ENCODE measurements at places on chromosomes 7 and 10.

DNA sequence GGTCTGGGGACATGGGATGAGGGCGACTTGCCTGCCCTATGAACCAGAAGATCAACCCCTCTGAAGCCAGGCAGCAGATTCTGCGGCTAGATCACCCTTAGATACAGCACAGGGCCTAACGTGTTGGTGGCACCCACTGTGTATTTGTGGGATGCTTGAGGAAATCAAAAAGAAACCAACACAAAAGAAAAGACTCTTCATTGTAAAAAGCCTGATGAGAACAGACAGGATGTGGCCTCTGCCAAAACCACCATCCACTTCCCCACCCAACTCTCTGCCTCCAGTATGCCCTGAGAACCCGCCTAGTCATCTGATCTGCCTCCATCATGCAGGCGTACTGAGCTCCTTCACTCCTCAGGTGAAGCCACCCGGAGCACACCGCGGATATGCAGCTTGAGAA lies 97.2 kb upstream of the INSYN2A start:
- DNase-seq = no peak

DNA sequence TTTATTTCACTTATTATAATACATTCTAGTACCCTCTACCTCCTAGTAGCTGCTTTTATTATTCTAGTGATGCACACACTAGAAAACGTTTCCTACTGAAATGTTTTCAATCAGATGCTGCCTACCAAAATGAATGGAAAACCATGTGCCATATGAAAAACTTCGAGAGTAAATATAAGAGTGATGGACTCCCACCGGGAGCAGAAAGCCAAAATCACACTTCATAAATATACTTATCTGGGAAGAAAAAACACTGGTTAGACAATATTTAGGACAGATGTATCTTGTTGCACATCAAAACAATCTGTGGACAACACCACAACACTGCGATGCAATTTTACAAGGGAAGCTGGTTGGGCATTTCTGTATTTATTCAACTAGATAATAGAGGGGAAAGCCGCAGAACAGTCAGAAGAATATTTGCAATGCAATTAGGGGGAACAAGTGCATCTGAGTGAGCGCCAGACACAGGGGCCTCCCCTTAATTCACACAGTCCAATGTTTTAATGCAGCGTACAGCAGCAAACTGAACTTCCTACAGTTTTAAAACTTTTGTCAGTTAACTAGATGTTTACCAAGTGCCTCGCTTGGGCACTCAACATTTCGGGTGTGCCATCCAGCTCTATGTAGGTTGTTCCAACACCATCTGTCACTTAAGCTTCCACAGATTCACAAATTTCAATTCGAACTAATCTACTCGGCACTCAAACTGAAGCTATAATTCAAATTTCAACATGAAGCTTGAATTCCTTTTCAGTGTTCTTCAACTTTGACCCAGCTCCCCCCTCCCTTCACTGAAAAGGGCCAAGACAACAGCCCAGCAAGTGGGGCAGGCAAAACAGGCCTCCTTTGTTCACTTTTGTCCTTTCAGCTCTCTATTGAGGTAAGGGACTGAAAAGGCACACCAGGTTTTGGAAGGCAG lies 7.4 kb downstream of the NRCAM start:
- DNase-seq = no peak

DNA sequence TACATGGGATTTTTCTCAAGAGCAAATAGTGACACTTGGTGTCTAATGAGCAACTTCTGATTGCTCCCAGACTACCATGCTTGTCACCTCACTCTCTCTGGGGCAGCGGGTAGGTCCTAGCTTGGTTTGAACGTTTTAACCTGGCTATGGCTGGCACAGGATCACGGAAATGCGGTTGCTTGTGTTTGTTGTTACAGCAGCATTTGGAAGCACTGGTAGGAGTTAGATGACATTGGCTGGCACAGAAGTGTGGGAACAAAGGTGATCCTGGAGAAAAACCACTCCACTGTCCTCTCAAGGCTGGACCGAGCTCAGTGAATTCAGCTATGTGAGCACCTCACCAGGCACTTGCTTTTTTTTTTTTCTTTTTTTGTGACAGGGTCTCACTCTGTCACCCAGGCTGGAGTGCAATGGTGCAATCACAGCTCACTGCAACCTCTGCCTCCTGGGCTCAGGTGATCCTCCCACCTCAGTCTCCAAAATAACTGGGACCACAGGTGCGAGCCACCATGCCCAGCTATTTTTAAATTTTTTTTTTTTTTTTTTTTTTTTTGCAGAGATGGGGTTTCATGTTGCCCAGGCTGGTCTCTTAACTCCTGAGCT lies 3.5 kb upstream of the PFKFB3 start:
- no peak for DNase-seq

- DNase-seq = no peak
These were observed 606.0 kb upstream of the GHITM start for GRCh38 chr10:83533290-83533689.

- DNase-seq = peak; percentile 66
These were observed 363.6 kb downstream of the ANKRD30A start for GRCh38 chr10:37488792-37489657.
